ENCODE measurements at places on chromosomes 7 and 10.

- no peak for DNase-seq
Measured at GRCh38 chr7:76022026-76022780, 25.6 kb downstream of the STYXL1 start.

- DNase-seq: no peak
Measured at GRCh38 chr10:92027141-92027540, 103.6 kb downstream of the BTAF1 start.

- no peak for DNase-seq
Measured at GRCh38 chr10:62585211-62585775, 211.1 kb downstream of the ZNF365 start.

- no peak for DNase-seq
Measured at GRCh38 chr7:33726582-33726981, 178.8 kb upstream of the BMPER start.

DNA sequence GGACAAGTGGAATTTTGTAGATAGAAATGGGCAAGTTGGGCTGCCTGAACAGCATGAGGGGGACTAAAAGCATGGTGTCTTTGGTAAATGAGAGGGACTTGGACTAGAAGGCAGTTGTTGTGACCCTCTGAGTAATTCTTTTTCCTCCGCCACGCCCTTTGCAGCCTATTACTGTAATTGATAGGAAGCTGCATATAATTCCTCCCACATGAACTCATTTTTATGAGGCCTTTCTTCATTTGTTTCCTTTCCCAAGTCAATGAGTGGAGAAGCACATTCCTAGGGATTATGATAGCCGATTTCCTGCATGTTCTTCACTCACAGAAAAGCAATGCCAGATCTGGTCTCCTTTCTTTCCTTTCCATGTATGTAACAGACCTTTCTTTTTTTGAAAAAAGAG, 27.7 kb downstream of the ZSCAN25 start:
- no peak for DNase-seq

GRCh38 chr7:30752979-30753378, 1.0 kb downstream of the INMT start:
- no peak for DNase-seq

DNA sequence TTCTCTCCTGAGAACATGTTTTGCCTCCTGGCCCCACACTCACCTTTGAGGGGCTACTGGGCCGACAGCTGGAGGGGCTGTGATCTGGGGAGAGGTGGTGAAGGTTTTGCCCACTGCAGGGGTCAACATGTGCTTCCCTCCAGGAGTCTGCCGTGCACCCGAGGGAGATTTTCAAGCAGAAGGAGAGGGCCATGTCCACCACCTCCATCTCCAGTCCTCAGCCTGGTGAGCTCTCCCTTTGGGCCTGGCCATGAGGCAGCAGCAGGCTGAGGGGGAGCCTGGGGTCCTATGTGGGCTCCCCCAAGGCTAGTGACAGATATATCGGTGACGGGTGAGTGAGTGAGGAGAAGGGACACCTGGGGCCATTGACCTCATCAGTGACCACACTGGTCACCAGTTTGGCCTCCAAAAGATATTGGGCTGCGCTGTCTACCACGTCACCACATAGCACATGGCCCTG, 6.6 kb downstream of the PGAM2 start:
- DNase-seq: no peak

GRCh38 chr10:19654576-19654975, 161.7 kb upstream of the PLXDC2 start:
- no peak for DNase-seq

GRCh38 chr10:78361031-78361430, 327.4 kb downstream of the RPS24 start:
- DNase-seq: no peak

GRCh38 chr7:37206192-37206591, 242.5 kb downstream of the ELMO1 start:
- DNase-seq: no peak

GRCh38 chr7:3463696-3464095, 162.6 kb downstream of the SDK1 start:
- no peak for DNase-seq

DNA sequence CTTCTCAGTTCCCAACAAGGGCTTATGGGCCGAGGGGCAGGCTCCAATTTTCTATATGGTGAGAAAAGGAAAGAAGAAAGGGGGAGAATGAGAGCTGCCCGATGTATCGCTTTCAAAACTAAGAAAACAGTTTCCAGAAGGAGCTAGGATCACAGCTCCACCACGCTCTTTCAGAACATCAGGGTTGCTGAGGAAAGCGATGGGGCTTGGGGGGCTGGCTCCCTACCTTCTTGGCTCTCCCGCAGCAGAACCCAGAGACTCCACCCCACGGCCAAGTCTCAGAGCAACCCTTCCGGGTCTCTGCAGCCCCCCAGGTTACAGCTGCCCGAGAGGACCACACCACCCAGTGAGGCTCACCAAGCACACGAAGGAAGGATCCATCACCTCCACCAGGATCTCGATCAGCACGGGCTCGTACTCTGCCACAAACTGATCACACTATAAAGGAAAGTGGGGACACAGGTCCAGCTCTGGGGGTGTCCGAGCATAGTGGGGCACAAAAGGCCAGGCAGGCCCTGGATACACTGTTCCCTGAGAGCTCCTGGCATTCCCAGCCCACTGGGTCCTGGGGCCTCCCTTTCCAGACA, 32.3 kb downstream of the PSAP start:
- DNase-seq: no peak

DNA sequence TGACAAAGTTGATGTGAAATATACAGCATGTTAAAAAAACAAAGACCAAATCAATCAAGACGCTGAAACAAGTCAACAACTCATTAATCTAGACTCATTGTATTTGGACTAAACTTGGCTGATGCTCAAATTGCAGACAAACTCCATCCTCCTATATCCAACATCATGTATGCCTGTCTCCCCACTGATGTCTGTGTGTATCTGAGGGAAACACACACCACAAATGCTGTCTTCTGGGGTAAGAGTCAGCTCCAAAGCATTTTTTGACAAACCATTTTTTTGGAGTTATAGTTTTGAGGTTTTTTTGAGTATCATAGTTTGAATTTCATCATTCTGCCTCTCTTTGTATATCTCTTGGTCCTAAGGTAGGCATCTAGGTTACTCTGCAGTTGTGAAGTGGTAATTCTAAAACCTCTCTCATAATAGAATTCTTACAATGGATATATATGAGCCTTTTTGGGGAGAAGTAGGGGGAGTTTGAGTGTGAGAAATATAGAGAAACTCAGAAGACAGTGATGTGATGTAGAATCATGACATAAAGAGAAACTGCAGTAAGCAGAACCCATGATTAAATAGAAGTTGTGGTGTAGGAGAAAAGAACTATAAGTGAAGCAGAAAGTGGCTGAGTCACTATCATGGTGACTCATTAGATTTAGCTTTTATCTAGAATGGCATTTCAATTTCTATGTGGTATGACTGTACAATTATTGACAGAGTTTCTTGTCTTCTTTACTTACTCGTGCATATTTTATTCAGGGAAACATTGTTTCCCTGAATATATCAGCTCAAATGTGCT, 1531.1 kb upstream of the LRRTM3 start:
- DNase-seq: no peak

DNA sequence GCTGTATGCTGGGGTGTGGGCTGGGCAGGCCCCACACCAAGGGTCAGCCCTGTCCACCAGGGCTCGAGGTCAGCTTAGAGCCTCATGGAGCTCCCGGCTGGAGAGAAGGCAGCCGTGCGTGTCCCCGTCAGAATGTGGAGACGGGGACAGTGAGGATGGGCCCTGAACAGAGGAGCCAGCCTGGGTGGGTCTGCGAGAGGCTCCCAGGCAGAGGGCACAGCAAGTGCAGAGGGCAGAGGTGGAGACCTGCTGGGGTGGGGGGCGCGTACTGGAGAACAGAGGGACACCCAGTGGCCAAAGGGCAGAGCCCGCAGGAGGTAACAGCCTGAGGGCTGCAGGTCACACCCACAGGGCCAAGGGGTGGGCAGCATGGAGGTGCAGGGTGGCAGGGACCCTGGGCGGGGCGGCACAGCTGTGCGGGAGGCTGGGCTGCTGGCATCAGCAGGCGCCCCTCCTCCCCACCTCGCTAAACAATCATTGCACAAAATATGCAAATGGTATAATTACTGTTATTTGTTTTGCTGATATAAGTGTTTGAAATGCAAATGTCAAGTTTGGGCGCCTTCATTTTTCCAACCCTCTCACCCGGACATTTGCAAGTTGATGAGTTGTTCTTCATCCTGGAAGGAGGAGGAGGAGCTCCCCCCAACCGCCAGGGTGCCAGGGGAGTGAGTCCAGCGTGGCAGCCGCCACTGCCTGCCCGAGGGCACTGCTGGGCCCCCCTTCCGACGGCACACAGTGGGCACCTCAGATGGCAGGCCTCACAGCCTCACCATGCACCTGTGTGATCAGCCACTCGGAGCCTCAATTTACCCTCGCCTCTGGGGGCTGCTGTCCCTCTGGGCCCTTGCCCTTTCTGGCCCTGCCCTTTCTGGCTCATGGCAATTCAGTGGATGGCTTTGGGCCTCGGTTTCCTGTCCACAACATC, 35.0 kb downstream of the ELFN1 start:
- DNase-seq: no peak

- no peak for DNase-seq
Measured at GRCh38 chr10:12193193-12193592, 2.5 kb downstream of the NUDT5 start.

- no peak for DNase-seq
Measured at GRCh38 chr10:132469197-132469884, 68.2 kb upstream of the INPP5A start.

DNA sequence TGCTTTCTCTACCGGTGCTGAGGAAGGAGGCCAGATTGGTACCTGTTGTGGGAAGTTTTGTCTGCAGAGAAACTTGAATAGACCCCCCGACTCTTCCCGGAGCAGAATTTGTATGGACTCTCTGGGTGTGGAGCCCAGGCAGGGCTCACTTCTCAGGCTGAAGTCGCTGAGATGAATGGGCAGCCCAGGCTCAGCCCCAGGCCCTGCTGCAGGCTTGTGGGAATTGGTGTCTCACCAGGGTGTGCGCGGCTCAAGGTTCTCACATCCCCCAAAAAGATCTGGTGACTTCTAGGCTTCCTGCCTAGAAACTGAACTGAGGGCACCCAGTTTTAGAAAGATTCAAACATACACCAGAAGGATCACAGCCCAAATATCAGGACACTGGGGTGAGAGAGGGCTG, 103.5 kb downstream of the NEURL1 start:
- DNase-seq: no peak

- no peak for DNase-seq
Measured at GRCh38 chr10:108905821-108906220, 1017.5 kb downstream of the XPNPEP1 start.

DNA sequence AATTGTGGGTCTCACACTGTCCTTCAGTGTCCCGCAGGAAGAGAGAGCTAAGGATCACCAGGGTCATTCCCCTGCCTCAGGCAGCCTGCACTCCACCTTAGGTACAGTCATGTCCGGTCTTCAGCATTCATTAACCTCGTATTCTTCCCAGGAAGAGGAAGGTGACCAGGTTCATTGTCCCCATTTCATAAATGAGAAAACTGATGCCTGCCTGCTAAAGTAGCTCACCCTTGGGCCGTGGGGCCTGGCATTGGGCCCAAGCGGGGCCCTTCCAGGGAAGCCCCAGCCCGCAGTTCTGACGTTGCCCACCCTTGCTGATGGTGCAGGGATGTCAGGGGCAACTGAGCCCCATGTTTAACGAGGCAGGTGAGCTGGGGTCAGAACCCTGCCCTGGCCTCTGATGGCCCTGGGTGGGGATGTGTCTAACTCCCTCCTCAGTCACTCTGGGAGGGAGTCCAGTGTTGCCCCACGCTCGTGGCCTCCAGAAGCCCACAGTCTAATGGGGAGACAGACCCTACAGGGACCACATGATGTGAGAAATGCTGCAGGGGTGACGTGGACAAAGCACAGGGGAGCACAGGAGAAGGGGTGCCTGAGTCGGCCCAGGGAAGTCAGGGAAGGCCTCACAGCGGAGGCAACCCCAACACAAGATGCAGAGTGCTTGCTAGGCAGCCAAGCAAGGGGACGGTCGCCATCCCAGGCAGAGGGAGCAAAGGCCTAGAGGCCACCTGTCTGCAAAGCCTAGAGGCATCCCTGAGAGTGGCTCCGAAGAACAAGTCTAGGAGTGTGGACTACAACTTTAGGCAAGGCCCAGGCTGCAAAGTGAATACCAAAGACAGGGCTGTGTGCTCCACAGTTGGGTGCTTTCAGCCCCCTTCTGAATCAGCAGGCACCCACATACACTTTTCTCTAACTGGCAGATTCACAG, 25.1 kb downstream of the DDIT4 start:
- DNase-seq: no peak

- no peak for DNase-seq
Measured at GRCh38 chr7:116101704-116102103, 71.1 kb upstream of the TFEC start.

DNA sequence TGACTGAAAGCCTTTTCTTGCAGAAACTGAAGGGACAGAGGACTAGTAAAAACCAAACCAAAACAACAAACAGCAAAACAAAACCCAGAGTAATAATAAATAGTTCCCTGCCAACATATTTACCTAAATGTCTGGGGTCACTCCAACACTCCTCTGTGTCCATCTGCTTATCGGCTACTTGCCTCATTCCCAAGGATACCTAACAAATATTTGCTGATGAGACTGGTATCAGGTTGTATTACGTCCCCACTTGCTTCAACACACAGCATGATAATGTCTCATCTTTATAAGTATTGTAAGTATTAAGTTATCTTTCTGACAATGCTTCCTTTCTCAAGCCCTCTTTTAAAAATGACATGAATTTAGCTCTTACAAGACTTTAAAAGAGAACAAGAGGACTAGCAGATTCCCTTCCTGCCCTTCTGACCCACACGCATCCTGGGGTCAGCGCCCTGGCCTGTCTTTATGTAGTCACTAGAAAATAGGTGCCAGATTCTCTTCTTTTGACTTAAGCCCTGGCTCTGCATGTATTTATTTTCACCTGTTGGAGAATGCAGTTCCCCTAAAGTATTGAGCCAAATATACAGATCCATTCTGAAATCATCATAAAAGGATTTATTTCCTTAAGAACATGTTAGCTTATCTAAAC, 110.2 kb downstream of the SEM1 start:
- DNase-seq: no peak

DNA sequence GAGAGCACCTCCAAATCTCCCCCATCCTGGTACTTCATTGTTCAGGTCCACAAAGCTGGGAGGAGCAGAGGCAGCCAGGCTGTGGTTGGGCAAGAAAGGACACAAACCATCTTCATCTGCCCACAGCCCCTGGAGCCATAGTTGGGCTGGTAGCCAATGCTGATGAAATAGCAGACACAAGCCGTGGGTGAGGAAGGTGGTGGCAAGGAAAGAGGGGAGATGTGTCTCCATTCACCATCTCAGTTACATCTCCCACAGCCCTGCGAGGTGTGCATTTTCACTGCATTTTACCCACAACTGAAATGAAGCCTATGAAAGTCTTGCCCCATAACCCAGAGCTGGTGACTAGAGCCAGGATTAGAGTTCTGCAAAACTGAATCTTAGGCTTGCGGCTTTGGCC, 35.0 kb downstream of the PIK3AP1 start:
- no peak for DNase-seq

- DNase-seq: peak; percentile 75
Measured at GRCh38 chr7:90629297-90629918, 33.3 kb downstream of the CDK14 start.

GRCh38 chr10:110358869-110359629, 54.3 kb upstream of the SMNDC1 start:
- DNase-seq: peak; percentile 27

Measured in B cell (primary cell).